SHP77 (cell line): ENCODE measurements at places on chromosomes 6 and 20.
A peak's percentile ranks its signal among the peaks of the same experiment; 100 is the strongest.

DNA sequence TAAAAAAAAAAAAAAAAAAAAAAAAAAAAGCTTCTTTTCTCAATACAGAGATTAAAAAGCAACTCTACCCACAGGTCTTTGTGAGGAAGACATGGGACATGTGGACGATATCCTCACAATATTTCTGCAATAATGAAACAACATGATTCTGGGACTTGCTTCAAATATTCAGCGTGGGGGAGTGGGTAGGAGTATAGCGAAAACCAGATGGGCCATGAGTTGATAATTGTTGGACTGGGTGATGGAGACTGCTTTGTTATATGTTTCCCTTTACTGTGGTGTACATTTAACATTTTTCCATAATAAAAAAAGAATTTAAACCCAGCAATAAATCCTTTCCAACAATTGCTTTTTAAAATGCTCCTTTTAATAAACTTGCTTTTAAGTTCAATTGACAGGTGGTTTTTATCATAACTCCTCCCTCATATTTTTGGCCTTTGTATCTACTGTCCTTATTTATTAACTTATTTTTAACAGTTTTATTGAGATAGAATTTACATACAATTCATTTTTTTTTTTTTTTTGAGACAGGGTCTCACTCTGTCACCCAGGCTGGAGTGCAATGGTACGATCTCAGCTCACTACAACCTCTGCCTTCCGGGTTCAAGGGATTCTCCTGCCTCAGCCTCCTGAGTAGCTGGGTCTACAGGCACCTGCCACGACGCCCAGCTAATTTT lies 40.4 kb upstream of the ARFGEF2 start:
- no peak for DNase-seq

GRCh38 chr6:6466967-6467761 lies 121.4 kb upstream of the LY86 start:
- DNase-seq, result peak; percentile 12

DNA sequence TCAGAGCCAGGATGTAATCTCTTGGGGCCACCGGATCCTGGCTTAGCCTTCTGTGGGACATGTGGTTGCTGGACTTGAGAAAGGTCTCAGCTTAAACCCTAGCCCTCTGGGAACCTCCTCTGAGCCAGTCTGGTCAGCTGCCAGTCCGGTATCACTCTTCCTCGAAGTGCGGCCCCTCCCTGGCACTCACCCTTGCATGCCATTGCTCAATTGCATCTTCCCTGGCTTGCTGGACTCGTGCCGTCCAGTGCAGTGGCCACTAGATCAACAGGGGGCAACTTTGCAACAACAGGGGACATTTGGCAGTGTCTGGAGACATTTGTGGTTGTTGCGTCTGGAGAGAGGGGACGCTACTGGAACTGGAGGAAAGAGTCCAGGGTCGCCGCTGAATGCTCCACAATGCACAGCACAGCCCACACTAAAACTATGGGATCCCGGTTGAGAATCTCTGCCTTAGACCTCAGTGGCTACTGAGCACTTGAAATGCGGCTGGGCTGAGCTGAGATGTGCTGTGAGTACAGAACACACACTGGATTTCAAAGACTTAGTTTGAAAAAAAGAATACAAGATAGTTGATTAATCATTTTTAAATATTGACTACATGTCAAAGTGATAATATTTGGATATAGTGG lies 152.1 kb downstream of the TFAP2C start:
- no peak for DNase-seq

DNA sequence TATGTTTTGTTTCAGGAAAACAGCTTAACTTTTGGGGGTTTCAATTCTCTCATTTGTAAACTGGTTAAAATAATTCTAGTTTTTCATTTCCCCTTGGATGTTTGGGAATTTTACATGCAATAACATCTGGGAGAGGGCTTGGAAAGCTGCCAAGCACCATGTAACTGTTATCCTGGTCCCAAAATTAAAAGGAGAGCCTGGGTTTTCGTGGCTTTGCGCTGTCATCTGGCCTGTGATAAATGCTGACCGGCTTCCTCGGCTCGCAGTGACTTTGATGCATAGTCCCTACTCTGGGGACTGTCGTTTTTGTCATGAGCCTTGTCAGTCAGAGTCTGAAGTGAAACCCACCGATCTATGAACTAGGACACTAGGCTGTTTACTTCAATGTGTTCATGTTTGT lies 12.2 kb downstream of the SLC35F1 start:
- DNase-seq, result no peak

- no peak for DNase-seq
Measured at GRCh38 chr6:146361128-146361924, 182.3 kb upstream of the RAB32 start.

GRCh38 chr6:90494067-90494780 lies 92.6 kb downstream of the MAP3K7 start:
- no peak for DNase-seq

DNA sequence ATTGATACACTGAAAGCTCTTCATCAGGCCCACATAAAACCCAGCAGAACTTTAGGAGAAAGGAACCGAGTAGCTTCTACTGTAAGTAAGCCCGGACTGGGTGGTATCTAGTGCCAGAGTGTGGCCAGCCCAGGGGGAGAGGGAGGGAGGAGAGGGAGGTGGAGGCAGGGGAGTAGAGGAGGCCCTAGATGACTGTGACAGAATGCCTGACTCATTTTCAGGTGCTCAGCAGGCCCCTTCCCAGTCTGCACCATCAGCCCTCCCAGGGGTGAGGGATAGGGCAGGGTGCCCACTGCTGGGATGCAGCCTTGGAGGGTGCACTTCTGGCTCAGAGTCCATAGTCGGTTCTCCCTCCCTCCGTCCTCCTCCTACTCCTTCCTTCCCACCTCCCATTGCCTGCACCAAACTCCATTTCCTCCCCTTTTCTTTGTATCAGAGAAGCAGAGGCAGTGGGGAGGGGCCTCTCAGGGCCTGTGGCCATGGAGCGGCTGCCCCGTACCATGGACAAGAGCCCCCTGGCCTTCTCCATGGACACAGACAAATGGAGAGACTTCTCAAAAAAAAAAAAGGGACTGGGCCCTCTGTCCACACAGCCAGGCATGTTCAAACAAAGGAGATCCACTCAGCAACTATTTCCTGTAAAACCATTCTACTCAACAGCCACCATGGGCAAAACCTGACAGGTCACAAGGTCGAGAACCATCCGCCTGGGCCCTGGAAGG lies 184.9 kb upstream of the SNX9 start:
- no peak for DNase-seq

DNA sequence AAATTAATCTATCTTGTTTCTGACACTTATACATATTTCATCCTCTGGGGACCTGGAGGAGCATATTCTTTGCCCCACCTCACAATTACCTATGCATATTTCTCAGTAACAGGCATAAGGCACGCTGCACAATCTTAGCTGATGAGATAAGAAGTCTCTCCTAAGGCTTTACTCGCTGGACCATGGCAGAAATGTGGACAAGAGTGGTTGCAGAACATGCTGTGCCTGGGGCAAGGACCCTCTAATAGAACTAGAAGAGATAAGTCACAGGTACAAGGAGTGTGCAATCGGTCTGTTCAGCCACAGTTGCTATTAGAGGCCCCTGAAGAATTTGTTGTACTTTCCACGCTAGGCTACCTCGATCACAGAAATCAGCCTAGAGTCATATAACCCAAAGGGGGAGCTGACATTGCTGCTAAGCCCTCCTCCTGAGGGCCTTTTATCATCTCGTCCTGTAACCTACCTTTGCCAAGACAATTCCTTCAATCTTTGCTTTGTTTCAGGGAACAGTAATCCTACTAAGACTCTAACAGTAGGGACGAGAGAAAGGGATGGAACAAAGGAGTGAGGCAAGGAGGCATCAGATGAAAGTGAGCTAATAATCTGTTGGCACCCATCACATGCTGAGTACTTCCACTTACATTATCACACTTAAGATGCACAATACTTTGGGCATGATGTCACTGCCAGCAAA lies 16.1 kb upstream of the DEFB129 start:
- no peak for DNase-seq

GRCh38 chr6:7267466-7268091 lies 45.4 kb downstream of the SSR1 start:
- no peak for DNase-seq

DNA sequence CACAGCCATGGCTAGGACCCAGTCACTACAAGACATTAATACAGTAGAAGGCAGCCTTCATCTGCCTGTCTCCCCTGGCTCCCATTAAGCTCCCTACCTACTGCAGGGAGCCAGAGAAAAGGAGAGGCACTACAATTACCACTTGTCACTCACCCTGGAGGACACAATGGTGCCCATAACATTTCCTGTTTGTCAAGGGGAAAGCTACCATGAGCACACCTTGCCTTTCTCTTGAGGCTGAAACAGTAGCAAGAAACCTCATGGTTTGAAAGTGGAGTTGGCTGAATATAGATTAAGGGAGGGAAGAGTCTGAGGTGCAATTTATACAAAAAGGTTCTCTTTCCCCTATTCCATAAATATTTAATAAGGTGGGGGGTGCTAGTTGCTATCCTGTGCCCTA lies 27.9 kb downstream of the STK38 start:
- no peak for DNase-seq

GRCh38 chr6:143264986-143265764 lies 185.3 kb downstream of the ADAT2 start:
- DNase-seq, result no peak

DNA sequence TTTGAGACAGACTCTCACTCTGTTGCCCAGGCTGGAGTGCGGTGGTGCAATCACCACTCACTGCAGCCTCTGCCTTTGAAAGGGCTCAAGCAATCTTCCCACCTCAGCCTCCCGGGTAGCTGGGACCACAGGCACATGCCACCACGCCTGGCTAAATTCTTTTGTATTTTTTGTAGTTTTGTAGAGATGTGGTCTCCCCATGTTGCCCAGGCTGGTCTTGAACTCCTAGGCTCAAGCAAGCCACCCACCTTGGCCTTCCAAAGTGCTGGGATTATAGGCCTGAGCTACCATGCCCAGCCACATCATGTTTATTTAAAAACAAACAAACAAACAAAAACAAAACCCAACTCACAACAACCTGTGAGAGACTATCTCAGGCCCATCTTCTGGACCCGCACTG lies 29.7 kb upstream of the APCDD1L start:
- DNase-seq, result no peak

- no peak for DNase-seq
Measured at GRCh38 chr20:32487381-32487780, 97.8 kb downstream of the NOL4L start.

- DNase-seq, result no peak
Measured at GRCh38 chr20:62728028-62728780, 19.6 kb downstream of the NTSR1 start.

DNA sequence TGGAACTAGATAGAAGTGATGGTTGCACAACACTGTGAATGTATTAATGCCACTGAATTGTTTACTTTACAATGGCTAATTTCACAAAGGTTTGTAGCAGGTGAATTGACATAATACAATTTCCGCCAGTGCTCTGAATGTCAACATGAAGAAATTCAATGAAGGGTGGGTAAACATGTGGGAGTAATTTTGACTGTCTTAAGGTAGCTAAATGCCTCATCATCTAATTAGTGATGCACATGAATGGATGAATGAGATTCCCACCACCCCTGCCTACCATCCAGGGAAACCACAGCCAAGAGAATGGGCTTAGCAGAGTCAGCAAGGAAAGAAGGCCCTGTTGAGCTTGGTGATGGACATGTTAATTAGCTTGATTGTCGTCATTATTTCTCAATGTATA lies 275.3 kb downstream of the ALDH8A1 start:
- DNase-seq, result peak; percentile 14

DNA sequence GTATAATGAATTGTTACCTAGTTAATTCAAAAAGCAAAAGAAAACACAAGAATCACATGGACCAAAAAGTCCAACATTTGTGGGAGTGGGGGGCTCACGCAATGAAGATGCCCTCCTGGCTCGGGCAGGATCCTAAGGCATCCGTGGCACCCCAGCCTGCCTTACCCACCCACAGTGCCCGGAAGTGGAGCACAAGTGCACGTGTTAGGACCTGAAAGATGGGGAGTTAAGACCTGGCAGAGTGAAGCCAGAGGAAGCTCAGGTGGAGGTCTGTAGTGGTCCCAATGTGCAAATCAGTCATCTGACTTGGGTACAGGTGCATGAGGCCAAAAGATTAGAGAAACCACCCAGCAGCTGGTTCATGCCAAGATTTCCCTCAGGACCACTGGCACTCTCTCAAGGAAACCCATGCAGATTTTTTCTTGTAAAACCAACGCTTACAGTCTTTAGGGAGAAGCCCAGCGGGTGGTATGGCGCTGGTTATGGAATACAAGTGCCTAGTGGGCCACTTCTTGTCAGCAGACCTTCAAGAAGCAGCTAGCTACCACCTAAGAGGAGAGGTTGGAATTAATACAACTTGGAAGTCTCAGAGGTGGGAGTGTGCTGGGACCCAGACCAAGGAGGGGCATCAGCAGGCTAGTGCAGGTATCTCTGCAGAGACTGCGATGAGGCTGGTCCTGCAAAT lies 42.1 kb downstream of the BFSP1 start:
- DNase-seq, result no peak

DNA sequence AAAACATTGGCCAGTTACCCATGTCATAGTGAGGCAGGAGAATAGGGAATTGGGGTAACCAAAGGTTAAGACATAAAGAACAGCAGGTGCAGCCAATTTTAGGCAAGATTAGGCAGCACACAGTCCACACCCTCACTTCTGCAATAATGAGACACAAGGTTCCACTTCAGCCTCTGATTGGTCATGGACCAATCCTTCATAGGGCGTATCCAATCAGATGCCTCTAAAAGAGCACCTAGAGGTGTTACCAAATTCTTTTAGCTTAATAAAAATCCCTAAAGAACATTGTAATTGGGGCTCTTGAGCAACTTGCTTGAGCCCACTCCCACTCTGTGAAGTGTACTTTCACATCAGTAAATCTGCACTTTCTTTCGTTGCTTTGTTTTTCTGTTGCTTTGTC lies 302.4 kb downstream of the PREX1 start:
- no peak for DNase-seq
